Activated CD8-positive, alpha-beta memory T cell treated with anti-CD3 and anti-CD28 coated beads for 36 hours (primary cell): ENCODE measurements at places on chromosomes 1 and 21. TPM values are rescaled to one million over a fixed set of nuclear protein-coding genes. Genes with fewer than 3 reads are reported as not detected.

The ERG gene
- not detected for total RNA-seq

The RYR2 gene
- 0.08 TPM for total RNA-seq

The CFHR2 gene
- total RNA-seq = not detected

The SHISA4 gene
- 0.36 TPM for total RNA-seq

The SLC1A7 gene
- total RNA-seq = not detected

The VANGL2 gene
- total RNA-seq = 0.04 TPM

The KRTAP13-2 gene
- total RNA-seq = not detected

The CFAP141 gene
- not detected for total RNA-seq

The ID3 gene
- 31.9 TPM for total RNA-seq

The FAM177B gene
- not detected for total RNA-seq

The LEMD1 gene
- total RNA-seq = 0.57 TPM

The KCNK1 gene
- 0.27 TPM for total RNA-seq

The ACTA1 gene
- not detected for total RNA-seq

The LRRC38 gene
- not detected for total RNA-seq

The PRXL2B gene
- 40.0 TPM for total RNA-seq

The HSPA6 gene
- 0.75 TPM for total RNA-seq

The GJB4 gene
- total RNA-seq = not detected

The SPATA21 gene
- total RNA-seq = not detected

The RGS7 gene
- total RNA-seq = not detected

The MATN1 gene
- total RNA-seq = 1.0 TPM
